Left renal pelvis (tissue), 4 donors: ENCODE measurements at places on chromosomes 7 and 10.

GRCh38 chr7:636396-636795, 90.1 kb upstream of the DNAAF5 start:
- no peak for DNase-seq

DNA sequence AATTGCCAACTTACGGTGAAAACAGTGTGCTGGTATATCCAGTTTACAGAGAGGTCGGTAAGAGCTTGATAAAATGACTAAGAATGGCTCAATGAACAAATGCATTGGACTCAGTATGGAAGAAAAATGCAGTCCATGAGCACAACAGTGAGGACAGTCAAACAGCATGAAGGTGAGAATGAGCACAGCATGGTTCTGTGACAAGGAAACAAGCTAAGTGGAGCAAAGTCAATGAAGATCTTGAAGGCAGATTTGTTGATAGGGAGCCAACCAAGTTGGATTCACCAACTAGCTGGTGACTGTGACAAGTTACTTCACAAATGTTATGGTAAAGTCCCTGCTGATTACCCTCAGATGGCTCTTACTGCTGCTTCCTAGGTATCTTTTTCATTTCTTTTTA, 75.9 kb downstream of the SHOC2 start:
- DNase-seq, result no peak

- no peak for DNase-seq
Measured at GRCh38 chr10:101781984-101782810, 1.0 kb downstream of the NPM3 start.

- no peak for DNase-seq
Measured at GRCh38 chr10:96493254-96493653, 20.5 kb downstream of the TLL2 start.

DNA sequence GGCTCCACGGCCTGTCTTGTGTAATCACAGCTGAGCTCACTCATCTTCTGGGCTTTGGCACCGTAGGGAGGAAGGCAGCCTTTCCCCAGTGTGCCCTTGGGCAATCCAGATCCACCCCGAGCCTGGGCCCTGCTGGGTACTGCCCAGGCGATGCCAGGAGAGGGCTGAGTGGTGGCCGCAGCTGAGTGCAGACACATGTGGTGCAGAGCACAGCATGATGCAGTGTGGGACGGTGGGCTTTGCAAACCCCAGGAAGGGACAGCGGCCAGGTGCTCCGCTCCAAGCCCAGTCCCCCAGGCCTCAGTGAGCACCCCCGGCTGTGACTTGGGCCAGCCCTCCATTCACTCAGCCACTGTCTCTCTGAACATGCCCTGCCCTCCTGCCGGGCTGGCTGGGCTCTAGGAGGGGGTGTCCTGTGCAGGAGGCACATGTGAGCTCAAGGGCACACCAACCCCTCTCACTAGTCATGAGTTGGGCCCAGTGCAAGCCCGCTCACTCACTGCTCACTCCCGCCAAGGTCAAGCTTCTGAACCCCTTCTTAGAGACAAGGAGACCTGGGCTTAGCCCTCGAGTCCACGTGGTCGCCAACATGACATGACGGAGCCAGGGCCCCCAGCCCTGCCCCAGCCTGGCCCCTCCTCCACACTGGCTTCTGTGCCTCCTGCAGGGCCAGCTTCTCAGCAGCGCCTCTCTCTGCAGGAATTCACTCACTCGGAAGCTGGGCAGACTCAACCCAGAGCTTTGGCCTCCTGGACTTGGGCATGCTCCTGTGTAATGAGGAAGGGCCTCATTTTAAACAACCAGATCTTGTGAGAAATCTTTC, 77.5 kb upstream of the INSIG1 start:
- DNase-seq, result no peak

DNA sequence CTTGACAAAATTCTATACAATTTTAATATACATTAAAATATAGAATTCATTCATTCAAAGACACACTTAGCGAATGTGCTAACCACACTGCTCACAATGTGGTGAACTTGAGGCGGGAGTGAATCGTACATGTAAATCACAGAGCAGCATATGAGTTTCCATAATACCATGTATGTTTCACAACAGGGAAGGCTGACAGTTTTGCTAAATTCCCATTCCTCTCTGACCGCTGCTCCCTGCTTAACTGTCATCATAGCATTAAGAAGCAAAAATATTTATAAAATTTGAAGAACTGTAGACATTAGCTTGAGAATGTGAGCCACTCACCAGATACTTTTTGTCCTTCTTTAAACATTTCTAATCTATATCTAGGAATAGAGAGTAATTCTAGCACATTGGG, 763.3 kb downstream of the MAGI2 start:
- DNase-seq, result no peak

DNA sequence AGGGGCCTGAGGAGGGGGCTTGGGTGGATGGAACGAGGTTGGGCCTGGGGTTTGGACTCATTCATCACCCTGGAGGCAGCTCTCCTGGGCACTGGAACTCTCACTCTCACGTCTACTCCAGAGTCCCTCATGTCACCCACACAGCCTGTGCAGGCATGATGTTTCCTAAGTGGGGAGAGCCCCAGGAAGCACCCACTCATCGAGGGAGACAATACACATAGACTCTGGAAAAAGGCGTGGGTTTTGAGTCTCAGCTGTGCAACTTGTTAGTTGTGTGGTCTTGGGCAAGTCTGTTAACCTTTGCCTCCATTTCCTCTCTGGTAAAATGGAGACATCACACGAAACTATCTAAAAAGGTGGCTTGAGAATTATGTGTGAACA, 25.9 kb upstream of the RBM20 start:
- no peak for DNase-seq

DNA sequence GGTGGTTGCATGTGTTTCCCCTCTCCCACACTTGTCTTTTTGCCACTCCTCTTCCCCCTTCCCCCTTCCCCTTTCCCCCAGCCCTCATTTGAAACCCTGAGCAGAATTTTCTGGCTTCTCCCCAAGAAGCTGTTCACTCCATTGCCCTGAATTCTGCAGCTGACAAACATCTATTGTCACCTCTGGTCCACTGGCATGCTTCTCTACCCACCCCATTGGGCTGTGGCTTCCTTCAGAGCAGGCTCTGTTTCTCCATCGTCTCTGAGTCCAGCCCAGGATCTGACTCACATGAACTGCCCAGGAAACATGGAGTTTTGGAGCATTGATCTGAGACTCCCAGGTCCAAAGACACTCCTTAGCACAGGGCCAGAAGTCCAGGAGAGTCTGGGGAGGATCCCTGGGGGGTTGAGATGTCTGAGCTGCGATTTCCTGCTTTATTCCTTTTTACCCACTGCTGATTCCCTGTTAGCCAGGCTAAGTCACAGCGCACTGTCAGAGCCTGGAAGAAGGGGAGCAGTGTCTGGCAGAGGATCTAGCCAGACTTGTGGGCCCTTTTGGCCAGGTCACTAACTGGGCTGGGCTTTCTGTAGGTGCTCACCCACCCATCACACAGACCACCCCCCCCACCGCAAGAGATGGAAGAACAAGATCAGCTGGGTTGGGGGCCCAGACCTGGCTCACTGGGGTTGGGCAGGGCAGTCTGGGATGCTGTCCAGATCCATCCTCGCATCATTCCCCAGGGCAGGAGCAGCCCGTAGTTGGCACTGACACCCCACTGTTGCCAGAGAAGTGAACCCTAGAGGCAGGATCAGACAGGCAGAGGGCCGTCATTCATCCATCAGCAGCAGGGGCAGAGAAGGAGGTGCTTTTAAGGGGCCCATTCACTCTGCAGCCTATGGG, 3.5 kb downstream of the CHAT start:
- DNase-seq, result no peak

DNA sequence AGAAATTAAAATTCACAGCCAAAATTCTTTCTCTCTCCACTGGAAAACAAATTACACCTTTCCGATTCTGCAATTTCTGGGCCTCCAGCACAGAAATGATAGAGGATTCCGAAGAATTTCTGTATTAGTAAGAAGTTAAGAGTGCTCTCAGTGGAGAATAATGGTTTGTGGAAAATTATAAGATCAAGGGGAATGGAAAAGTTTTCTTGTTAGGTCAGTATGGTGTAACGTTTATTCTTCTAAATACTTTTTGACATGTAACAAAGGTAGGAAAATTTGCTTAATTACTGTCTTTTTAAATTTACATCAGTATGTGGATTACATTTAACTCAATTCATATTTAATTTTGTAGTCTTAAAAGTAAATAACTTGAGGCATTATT, 288.3 kb upstream of the NFE2L3 start:
- no peak for DNase-seq

DNA sequence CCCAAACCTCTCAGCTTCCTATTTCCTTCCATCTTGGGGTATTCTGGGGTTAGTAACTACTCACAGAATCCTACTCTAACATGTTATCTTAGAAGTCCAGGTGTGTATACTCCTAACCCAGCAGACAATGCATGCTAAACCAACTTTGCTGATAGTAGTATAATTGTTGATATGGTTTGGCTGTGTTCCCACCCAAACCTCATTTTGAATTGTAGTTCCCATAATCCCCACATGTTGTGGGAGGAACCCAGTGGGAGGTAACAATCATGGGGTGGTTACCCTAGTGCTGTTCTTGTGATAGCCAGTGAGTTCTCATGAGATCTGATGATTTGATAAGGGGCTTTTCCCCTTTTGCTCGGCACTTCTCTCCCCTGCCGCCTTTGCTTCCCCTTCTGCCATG, 135.1 kb downstream of the CHRM2 start:
- DNase-seq, result no peak

GRCh38 chr7:68925241-68925640, 673.0 kb upstream of the AUTS2 start:
- DNase-seq, result no peak

GRCh38 chr7:713488-714230, 12.8 kb upstream of the DNAAF5 start:
- DNase-seq, result no peak

GRCh38 chr7:137755427-137755826, 91.3 kb downstream of the DGKI start:
- no peak for DNase-seq

DNA sequence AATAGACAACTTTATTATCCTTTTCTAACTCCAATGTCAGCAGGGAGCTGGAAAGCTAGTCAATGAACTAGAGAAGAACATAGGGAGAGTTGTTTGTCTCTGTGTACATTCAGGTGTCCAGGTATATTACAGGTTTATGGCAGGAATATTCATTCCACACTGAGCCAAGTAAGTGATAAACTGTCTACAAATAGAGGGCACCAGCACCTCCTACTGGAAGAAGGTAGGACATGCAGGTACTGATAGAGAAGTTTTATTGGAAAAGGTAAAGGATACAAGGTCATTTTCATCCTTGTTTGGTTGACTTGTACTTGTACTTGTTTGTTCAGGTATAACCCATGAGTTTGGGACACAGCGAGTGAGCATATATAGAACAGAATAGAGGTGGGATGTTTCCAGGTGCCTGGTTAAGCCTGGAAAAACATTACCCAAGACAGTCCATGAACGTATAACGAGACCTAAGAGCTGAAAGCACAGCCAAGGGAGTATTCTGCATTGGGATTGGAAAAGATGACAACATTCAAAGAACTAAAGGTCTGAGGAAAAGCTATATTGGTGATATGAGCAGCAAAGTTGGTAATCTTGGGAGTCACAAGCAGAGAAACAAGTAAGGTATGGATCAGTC, 61.4 kb upstream of the PPP1R3C start:
- no peak for DNase-seq

GRCh38 chr10:17476073-17476472, 21.7 kb upstream of the ST8SIA6 start:
- DNase-seq, result no peak

- no peak for DNase-seq
Measured at GRCh38 chr7:155995183-155995612, 182.9 kb upstream of the SHH start.

GRCh38 chr10:12635127-12635541, 285.8 kb downstream of the CAMK1D start:
- no peak for DNase-seq

GRCh38 chr10:78408671-78409472, 375.2 kb downstream of the RPS24 start:
- DNase-seq, result no peak

DNA sequence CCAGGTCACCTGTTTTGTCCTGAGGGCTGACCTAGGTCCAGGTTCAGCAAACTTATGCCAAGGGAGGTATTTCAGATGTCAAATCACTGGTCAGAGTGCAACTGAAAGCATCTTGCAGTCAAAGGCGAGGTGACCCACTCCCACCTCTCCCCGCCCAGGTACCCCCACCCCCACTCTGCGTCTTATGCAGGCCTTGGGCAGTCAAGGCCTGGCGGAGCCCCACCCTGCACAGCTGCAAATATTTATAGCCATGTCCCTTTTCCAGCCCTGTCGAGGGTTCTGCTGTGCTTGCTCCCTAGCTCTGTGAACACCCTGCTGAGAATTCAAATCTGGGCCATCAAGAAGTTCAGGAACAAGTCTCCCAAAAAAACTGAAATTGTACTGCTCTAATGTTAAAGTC, 40.6 kb upstream of the BMPR1A start:
- no peak for DNase-seq

GRCh38 chr7:8441106-8441965, 7.9 kb downstream of the NXPH1 start:
- DNase-seq, result no peak

DNA sequence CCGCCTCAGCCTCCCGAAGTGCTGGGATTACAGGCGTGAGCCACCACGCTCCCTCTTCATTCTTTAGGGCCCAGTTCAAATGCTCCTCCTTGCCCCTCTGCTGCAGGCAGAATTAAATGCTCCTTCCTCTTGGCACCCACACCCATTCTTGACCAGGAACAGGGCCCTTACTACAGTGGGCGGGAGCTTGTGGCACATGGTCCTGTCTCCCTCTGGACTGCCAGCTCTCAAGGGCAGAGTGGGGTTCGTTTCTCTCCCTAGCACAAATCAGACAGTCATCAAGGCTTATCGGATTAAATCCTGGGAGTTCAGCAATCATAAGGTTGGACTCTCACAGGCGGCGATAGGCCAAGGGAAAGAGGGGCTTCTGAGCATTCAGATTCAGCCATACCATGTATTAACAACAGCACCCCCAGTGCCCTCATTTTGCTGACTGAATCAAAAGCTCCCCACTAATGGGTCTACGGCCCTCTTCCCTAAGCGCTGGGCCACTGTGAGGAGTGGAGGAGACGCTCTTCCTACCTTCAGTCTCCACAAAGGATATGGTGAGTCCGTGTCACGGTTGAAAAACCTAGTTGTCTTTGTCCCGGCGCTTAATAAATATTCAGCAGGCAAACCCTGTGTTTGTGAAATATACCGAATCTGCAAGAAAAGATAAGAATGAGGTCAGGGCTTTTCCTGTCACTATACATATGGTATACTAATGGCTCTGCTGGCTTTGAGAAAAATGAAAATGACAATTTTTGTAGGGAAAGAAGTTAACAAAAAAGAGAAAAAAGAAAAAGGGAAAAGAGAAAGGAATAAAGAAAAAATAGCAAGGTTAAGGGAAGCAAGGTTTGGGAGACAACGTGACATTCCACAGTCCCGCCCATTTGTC, 107.4 kb downstream of the CLEC2L start:
- no peak for DNase-seq
